ENCODE measurements at places on chromosomes 1 and 21.

DNA sequence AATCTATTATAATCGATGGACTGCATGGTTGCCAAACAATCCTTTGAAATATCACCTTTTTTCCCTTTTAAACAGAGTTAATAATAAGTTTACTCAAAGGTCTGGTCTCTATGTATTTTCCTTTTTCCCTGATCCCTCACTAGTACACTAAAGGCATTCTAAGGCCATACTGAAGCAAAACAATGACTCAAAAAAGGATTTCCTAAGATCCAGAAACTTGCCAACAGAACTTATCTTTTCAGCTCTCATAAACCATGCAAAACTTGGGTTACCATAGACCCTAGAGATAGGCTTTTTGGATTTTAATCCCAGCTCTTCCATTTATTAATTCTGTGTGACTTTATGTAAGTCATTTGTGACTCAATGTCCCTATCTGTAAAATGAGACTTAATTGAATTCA lies 77.1 kb downstream of the IFI44 start:
- DNase-seq, result no peak

DNA sequence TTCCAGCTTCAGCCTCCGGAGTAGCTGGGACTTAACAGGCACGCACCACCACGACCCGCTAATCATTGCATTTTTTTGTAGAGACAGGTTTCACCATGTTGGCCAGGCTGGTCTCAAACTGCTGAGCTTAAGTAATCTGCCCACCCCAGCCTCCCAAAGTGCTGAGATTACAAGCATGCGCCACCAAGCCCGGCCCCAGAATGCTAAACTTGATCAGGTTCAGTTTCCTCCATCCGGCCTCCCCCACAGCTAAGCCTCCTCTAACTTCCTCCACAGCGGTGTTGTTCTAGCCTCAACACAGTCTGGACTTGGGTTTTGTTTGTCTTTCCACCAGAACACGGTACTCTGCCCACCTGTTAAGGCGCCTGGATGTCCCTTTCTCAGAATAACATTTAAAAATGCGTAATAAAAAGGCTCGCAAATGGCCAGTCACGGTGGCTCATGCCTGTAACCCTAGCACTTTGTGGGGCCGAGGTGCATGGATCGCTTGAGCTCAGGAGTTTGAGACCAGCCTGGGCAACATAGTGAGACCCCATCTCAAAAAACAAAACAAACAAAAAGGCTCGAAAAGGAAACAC lies 2.4 kb downstream of the PARP1 start:
- no peak for DNase-seq

DNA sequence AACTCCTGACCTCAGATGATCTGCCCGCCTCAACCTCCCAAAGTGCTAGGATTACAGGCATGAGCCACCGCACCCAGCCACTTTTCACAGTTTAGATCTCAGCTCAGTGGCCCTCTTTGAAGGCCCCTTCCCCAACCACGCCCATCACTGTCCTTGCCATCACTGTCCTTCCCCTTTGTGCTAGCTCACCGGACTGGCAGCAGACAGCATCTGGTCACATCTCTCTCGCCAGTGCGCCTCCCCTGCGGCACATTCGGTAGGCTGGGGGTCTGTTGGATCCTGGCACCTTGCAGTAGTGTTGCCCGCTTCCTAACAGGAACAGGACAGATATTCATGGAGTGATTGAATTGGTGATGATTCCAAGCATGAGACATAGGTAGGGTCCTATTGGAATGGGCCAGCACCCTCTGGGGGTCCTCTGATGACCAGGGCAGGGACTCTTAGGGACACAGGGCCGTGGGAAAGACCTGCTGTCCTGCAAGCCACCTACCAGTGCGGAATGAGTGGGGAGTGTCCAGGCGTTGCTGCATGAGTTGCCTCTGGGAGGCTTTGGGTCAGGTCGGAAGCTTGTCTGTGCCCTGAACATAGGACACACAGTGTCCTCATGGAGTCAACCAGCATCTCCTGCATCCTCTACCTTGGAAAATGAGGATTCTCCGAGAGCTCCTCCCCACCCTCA lies 178.8 kb upstream of the VAMP3 start:
- DNase-seq, result no peak

GRCh38 chr1:32868085-32868484 lies 2.6 kb downstream of the FNDC5 start:
- DNase-seq, result no peak

GRCh38 chr1:24341260-24341659 lies 22.1 kb downstream of the GRHL3 start:
- DNase-seq, result no peak

DNA sequence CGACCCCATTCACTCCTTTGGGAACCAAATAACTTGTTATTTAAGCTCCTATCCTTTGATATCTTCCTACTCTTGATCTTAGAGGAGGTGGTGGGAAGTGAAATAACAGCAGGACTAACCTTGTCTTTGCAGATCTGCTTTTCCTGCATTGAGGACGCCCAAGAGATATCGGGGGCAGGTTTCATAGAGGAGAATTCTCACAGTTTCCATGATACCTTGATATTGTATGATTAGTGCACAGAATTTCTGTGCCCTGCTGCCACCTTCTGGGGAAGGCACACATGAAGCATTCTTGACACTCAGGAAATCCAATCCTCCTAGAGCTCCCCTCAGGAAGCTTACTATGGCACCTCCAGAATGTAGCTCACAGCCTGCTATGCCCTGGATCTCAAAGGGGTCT lies 1.6 kb downstream of the CD1B start:
- DNase-seq, result no peak

DNA sequence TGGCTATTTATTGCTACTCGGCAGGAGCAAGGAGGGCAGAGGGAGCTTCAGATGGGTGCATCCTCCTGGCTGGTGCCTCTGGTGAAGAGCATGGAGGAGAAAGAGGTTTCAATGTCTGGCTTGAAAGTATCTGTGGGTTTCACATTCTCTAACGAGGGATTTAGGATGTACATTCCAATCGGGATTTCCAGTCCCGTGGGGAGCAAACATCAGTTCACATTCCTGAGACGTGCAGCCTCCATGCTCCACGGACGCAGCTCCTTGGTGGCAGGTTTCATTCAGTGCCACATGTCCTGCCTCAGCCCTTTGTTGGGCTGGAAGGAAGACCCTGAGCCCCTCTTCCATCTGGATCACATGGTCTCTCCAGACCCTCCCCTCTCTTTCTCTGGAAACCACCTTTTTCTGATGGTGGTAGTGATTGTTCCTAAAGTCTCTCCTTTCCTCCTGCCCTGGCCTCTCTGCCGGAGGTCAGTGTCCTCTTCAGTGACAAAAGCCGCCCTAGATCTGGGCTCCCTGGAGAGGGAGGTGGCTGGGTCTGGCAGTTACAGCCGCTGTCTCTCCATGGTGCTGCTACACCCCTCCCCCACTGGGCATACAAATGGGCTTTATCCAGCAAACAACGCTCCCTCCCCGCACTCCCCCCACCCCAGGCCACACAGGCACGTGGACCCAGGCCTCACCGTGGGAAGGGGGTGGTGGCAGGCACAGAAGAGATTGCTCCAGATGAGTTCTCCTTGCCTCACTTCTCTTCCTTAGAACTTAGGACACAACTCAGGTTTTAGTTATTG lies 826 bp upstream of the CA14 start:
- DNase-seq, result peak; percentile 62

- DNase-seq, result no peak
Observed at GRCh38 chr1:93904228-93904627, 5.0 kb downstream of the GCLM start.

DNA sequence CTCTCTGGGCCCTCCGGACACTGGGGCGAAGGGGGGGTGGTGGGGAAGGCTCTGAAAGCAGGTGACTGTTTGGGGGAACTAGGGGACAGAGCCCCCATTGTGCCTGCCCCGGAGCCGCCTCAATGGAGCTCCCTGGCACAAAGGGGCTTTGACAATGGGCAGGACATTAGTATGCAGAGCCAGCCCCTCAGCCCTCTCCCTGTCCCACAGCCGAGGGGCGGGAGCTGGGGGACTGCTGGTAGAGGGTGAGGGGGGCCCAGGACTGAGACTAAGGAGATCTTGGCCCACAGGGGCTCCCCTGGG lies 7.8 kb downstream of the KCNJ10 start:
- DNase-seq, result no peak

- no peak for DNase-seq
Observed at GRCh38 chr1:47230692-47231300, 1.2 kb downstream of the TAL1 start.

- DNase-seq, result peak; percentile 88
Observed at GRCh38 chr1:16367258-16367967, 371 bp downstream of the SZRD1 start.

DNA sequence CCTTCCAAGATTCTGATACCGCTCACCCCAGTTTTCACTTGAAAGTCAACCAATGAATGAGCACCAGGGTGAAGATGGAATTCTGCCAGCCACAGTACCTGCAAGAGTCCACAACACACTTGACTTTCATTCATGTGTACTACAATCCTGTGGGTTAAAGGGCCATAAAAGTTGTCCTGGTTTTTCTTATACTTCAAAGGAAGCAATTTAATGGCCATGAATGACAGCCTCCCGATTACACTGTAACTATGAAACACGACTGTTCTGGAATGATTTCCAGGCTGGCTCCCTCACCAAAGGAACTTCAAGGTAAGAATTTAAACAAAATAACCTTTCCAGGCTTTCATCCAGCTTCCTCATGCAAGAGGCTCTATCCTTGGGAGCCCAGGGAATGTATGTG lies 502.8 kb downstream of the SMYD3 start:
- no peak for DNase-seq

GRCh38 chr1:160647329-160647720 lies 481 bp upstream of the SLAMF1 start:
- DNase-seq, result no peak

DNA sequence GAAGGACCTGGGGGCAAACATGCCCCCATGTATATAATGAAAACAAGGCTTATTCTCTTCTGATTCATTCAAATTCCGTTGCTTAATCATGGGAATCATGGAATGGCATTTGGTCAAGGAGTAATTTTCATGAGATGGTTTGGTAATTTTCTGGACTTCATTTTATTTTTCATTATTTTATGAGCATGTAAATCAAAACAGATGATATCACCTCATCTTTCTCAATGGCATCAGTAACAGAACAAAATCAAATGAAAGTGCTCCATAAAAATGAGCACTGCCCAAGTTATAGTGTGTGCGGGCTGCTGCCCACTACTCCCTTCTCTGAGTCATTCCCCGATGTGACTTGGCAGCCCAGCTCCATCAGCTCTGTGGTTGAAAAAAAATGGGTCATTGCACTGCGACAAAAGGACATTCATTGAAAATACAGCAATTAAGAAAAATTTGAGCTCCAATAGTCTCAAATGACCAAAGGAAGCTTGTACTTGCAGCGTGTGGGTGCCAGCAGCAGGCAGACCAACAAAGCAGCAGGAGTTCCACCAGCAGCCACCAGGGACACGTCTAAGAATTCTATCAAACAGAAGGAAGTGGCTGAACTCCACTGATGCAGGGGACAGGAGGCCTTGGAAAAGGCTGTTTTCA lies 84.3 kb upstream of the VAV3 start:
- DNase-seq, result no peak

GRCh38 chr1:87226341-87226760 lies 102.3 kb upstream of the LMO4 start:
- no peak for DNase-seq

DNA sequence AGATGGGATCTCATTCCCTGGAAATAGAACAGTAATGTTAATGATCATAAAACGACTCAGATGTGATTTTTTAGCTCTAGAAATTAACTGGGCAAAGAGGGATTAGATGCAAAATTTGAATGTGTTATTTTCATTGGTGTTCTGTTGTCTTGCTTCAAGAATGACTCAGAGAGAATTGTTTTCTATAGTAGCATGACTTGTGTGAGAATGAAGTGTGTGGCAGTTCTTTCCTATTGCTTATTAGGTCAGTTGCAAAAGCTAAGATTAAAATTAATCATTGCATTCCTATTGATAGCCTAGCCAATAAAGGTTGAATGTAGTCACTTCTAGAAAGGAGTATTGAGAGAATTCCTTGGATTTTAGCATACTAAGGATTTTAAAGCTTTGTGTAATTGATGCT lies 22.9 kb downstream of the SPEN start:
- no peak for DNase-seq

- DNase-seq, result no peak
Observed at GRCh38 chr1:151723726-151724370, 2.5 kb downstream of the RIIAD1 start.

DNA sequence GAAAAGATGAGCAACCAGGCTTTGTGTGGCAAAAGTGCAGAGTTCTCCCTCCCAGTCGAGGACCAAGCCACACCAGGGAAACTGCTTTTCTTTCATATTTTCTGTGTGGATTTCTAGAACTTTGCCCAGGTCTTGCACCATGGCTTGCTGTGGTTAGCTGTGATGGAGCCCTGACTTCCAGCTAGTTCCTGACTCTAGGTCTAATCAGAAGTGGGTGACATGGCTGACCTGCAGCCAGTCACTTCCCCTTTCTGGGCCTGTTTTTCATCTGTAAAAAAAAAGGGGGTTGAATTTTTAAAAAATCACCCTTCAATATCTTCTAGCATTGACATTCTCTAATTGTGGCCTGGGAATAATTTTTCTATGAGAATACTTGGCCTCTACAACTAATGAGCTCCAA lies 491.2 kb upstream of the USP24 start:
- no peak for DNase-seq

DNA sequence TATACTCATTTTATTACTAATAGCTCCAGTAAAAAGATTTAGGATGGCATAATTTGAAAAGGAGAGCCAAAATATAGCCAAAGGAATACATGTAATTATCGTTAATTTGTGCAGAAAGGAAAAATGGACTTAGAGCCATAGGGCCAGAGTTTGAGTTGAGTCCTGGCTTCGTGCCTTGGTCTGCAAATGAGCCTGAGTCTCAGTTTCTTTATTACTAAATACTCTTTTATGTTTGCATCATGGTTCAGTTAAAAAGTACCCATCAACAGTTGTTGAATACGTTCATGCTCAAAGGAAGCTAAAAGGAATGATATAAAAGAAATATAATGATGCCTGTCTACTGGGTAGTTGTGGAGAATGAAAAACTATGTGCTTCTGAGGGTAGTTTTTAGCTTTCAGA lies 155.7 kb upstream of the FAM78B start:
- DNase-seq, result no peak

DNA sequence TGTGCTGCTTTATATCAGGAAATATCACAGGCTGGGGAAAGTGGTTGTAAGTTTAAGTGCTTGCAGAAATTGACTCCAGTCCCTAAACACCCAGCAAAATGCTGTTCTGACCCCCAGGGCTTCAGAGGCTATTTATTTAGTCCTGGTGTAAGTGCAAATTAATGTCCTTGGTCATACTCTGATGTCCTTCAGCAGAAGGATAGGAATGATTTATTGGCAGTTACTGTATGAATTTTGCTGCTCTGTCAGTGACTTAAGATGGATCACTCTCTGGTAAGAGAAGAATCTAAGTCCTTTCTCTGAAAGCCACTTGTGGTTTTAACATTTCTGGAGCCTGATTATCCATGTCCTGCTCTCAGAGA lies 21.9 kb downstream of the FAM20B start:
- DNase-seq, result no peak

DNA sequence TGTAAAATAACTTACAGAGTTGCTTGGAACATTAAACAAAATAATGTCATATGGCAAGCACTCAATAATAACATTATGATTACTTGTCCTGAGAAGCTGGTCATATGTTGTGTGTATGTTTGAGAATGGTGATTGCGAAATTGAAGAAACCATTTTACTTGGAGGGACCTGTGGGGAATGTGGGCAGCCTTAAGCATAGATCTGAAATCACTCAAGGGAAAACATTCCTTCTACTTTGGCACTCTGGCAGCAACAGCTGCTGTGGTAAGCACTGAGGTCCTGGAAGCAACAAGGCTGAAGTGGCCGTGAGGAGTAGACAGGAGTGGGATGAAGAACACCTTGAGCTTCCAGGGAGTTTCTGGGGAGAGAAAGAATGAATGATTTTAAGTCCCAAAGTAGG lies 165.4 kb upstream of the ADAMTS5 start:
- DNase-seq, result no peak

Measured in SHP77 treated with DMSO at 0.1 percent for 48 hours (cell line).